ENCODE measurements at places on chromosomes 12 and 14.

GRCh38 chr12:42126963-42127362, 17.7 kb downstream of the GXYLT1 start:
- no peak for DNase-seq

- no peak for DNase-seq
Measured at GRCh38 chr12:85564786-85565185, 271.4 kb downstream of the RASSF9 start.

DNA sequence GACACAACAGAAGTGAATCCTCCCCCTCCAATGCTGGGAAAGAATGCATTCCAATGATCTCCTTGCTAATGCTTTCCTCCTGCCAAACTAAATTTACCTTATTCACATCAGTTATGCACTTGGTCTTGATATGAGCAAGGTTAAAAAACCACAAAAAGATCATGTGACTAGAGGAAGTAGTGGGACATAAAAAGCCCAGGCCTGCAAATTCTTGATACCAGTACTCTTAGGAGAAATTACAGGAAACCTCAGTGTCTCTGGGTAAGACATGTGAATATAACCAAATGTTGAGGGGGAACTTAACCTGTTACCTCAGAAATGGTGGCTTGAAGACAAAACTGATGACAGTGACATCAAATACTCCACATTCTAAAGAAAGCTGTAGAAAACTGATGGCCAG, 427.1 kb downstream of the RPS29 start:
- DNase-seq: no peak

GRCh38 chr12:49200919-49201594, 12.2 kb upstream of the TUBA1A start:
- peak; percentile 77 for DNase-seq

DNA sequence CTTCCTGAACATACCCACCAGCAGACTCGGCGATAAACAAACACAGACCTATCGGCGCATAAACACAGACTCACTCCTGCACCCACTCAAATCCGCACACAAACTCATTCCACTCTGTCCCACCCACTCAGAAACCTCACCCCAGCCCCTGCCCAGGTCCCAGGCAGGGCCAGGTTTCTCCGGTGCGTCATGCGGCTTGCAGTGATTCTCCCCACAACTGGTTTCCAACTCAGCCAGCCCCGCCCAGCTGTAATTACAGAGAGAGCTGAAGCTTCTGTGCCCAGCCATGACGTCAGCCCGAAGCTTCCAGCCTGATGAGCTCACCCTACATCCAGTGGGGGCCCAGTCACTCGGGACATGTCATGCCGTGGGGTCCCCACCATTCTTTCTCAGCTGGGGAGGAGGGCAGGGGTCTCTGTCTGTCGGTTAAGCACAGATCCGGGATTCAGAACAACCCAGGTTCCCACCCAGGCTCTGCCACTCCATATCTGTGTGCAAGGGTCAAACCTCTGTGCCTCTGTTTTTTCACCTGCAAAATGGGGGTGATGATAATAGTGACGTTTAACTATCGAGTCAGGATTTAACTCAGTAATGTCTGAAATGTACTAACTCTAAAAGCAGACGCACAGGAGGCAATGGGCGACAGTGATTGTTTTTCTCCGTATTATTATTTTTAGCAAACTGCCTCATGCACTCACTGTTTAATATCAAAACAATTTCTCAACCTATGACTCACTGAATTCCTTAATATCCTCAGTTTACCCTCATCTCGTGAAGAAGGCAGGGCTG, 2.3 kb upstream of the HSPB8 start:
- DNase-seq: peak; percentile 77

GRCh38 chr14:60878536-60878935, 102.3 kb downstream of the TRMT5 start:
- peak; percentile 1 for DNase-seq

DNA sequence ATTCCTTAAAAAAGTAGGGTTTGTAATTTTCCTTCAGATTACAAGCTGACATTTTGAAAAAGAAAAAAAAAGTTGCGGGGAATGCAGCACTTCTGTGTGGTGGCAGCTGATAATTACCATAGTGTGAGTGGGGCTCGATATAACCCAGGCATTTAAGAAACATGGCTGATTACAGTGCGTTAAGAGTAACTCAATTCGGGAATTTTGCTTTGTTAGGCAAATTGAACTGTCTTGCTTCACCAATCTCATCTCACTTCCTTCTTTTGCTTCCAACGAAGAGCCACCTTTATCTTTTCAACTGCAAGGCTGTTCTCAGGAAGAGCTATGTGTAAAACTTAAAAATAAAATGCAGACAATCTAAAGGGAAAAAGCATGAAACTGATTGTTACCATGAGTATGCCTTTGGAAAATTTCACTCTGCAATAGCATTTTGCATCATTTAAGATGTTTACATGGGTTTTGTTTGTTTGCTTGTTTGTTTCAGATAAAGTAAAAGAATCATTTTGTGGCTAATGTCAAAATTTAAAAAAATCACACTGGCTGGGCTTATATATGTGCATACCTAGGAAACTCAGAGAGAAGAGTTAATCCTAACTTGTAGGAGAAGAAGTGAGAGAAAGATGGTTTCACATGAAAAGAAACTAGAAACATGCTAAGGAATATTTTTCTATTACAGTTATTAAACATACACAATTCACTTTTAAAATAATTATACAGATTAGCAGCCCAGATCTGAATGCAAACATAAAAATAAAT, 295.9 kb upstream of the ATP2B1 start:
- DNase-seq: no peak

All from fibroblast of skin of scalp (primary cell).